ENCODE measurements at places on chromosomes 3 and 15.

- peak; percentile 49 for DNase-seq
These were observed 30.9 kb upstream of the MRPS22 start for GRCh38 chr3:139312959-139313358.

GRCh38 chr3:153289334-153289808 is 127.3 kb downstream of the RAP2B start:
- DNase-seq: no peak

GRCh38 chr15:69303337-69304181 is 4.8 kb downstream of the PAQR5 start:
- DNase-seq: peak; percentile 50

DNA sequence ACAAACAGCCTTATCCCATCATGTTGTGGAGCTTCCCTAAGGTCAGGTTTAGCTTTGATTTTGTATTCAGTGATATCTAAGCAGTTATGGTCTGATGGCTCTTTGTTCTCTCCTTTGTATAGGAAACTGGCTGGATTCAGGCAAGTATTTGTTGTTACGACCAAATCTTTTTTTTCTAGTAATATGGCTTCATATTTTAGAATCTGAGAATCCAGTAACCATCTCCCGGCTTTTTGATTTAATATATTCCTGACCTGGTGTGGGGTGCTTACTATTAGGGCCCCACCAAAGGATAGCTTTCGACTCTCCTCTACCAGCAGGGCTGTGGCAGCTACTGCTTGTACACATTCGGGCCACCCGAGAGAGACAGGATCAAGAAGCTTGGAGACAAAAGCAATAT is 23.0 kb downstream of the ARL8B start:
- DNase-seq: no peak

DNA sequence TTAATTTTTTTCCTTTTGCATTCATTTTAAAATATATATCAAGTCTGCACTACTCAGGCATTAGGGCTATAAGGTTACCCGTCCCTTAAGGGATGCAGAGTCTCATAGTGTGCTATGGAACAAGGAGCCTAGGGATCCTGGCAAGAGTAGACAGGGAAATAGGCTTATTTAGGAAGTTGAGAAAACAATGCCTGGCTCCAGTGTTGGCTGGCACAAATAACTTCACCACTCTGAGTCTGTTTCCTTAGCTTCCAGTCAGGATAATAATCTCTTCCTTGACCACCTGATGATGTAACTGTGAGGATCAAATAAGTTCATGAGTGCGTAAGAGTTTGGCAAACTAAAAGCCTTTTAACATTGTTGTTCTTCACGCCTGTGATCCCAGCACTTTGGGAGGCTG is 540.8 kb upstream of the IL12A start:
- no peak for DNase-seq

- DNase-seq: peak; percentile 53
These were observed 319.6 kb upstream of the TBC1D5 start for GRCh38 chr3:18061737-18062656.

- peak; percentile 35 for DNase-seq
These were observed 857 bp downstream of the AEN start for GRCh38 chr15:88621789-88622604.

DNA sequence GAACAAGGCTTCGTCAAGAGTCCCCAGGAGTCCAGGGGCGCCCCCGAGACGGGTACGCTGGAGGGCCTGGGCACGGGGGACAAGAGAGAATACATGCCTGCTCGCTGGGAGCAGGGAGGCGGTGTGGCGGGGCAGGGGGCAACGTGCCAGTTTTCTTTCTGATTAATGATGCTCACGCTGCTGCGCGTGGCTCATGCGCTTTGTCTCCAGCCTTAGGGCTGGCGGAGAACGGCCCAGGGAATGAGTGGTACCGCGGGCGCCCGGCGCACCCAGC is 408 bp upstream of the ARPP21 start:
- no peak for DNase-seq

DNA sequence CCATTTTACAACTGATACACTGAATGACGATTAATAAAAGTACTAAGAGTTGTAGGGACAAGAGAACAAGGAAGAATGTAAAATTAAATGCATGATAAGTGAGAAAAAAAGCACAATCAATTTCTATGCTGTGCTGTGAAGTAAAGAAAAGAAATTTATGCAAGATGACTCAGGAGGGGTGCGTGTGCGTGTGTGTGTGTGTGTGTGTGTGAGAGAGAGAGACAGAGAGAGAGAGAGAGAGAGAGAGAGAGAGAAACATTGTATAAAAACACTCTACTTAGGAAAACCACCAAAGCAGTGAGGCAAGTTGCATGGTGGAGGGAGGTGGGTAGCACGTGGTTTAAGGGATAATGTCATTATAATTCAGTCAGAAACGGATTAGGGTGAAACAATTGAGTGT is 580.8 kb upstream of the ALCAM start:
- DNase-seq: peak; percentile 34

- DNase-seq: no peak
These were observed 18.4 kb downstream of the CTXND1 start for GRCh38 chr15:80233581-80233980.
